NCI-H748 treated with DMSO at 0.1 percent for 48 hours (cell line): ENCODE measurements at places on chromosomes 2 and 18.
A peak's percentile ranks its signal among the peaks of the same experiment; 100 is the strongest.

DNA sequence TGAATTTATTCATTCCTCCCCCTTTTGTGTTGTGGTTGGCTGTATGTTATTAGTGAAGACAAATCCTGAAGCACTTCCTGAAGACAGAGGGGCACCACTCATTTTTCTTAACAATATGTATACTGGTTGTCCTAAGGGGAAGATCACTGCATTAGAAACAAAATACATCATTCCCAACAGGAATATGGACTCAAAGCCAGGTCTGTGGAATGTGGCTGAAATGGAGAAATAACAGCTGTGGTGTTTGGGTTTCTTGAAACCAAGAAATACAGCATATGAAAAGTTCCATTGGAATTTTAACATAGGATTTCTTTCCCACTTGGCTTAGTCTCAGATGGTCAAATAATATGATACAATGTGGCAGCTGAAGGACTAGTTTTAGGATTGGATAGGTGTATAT, 267.6 kb downstream of the KCNE4 start:
- no peak for DNase-seq

- peak; percentile 62 for DNase-seq
These were observed 22.7 kb downstream of the BCL11A start for GRCh38 chr2:60530660-60531281.

DNA sequence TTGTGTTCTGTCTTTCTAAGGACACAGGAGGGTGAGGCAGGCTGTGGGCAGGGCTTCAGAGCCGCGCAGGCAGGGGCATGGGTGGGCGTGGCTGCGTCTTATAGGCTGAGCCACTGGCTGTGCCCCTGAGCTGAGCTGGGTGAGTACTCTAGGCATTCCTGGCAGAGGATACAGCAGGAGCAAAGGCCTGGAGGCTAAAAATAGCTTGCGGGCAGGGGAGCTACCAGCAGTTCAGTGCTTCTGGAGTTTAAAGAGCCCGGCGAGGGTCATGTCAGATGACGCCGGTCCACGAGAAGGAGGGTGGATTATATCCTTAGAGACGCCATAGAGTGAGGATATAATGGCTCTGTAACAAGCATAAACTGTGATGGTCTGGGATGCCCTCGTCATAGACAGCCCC, 31.5 kb upstream of the PDIA6 start:
- DNase-seq = no peak

GRCh38 chr2:45882707-45883602, 231.5 kb downstream of the PRKCE start:
- no peak for DNase-seq

DNA sequence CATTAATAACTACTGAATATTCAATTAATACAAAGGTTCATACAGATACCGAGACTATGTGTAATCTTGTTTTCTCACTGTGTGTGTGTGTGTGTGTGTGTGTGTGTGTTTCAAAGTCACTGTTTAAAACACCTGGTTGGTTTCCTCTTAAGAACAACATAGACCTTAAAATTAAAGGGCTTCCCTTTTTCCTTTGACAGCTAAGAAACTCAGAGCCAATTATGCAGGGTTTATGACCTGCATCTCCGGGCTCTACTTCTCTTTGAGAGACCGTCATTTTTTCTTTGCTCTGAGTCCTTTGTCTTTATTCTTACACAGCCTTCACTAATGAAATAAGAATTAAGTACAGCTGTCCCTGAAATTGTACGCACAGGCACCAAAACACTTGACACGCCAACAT, 145.6 kb downstream of the HDAC4 start:
- no peak for DNase-seq

GRCh38 chr2:101820519-101820918, 123.0 kb downstream of the MAP4K4 start:
- no peak for DNase-seq

- no peak for DNase-seq
These were observed 29.4 kb downstream of the TMEM18 start for GRCh38 chr2:647691-648231.
